ENCODE measurements at places on chromosomes 6 and 20.

DNA sequence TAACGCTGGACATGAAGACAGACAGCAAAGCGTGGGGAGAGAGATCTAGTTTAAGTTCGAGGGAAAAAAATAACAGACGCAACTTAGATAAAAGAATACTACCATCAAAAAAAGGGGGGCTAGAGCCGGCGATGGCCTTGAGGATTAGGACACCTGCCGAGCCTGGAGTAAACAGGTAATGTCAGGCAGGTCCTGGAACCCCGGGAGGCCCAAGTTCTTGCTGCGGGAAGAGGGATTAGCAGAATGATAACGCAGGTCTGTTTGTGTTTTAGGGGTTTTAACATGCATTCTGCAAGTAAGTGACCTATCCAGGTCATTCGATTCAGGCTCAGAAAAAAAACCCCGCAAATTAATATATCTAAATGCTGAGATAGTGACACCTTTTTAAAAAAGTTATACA lies 754 bp upstream of the TMEM170B start:
- no peak for DNase-seq

DNA sequence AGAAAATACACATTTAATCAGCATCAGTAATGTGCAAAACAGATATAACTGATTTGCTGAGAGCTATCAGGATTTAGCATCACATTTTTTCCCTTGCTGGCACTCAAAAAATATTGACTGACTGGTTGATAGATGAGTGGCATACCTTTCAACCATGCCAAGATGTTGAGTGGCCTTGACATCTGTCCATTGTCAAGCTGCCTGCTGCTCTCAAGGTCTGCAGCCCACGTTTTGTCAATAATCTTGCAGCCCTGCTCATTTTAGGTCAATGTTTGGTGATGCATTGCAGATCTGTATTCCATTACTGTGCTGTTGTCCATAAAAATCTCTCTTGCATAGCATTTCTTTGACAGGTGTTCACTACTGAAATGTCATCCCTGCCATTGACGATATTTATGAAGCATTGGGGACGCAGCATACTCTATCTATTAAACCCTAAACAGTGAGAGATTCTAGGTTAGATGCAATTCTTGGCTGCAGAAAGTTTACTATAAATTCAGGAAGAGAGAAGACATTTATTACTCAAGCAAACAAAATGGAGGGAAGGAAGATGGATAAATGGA lies 111.6 kb downstream of the BFSP1 start:
- no peak for DNase-seq

DNA sequence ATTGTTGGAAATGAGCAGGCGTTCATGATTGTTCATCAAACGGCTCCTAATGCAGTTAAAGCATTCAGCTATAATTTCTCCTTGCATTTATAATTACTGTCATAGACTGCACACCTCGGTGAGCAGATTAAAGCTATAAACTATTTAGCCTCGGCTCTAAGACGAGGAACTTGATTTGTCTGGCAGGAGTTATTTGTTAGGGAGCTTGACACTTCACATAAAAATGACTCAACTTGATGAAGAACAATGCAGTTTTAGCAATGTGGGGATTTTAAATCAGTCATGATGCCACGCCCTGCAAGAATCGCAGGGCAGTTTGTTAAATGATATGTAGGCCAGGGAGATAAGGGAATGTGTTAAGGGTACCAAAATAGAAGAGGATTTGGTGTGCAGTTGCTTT lies 290.2 kb downstream of the TSHZ2 start:
- DNase-seq, result no peak

DNA sequence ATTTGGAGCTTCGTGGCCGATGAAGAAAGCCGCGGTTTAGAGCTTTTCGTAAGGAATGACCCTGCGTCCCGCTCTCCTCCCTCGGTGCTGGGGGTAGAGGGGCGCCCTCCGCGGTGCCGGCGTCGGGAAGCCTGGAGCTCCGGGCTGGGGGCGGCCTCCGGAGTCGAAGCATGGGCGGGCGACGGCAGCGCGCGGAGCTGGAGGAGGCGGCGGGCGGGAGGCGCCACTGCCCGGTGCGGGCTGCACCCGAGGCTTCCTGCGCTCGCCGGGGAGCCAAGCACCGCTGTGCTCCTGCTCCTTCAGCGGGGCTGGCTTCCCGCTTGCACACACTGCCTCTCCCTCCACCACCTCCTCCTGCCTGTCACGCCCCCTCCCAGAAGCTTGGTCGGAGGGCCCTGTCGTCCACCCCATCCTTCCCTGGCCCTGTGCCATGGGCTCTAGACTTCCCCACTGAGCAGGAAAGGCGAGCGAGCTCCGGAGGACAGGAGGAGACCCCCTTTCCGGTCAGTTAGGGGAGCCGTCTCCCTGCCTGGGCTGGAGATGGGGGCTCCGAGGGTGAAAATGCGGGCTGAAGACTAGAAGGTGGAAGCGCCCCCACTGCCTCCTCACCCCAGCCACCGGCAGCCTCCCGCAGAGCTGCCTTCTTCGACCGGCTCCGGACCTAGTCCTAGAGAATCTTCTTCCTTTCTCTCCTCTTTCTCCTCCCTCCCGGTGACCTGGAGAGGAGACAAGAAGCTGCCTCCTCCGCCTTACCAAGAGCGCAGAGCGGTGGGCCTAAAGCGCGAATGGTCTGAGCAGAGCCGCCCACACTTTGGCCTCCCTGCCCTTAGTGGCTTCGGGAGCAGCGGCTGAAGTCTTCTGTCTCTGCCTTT lies 1.8 kb downstream of the CDH4 start:
- no peak for DNase-seq

DNA sequence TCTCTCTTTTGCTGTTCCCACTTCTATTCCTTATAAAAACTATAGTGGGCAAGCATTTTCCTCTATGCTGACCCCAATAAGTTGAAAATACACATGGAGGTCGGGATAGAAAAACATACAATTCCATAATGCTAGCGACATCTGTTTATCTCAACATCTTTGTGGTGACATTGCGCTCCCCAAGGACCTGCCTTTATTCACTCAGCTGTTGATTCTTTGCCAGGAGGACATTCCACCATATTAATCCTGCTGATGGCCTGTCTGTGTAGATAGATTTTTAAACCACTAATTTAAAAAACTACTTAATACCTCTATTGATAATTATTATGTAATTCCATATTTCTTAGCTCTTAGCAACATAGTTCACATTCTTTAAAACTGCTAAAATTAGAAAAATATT lies 555.3 kb upstream of the MAP3K7 start:
- DNase-seq, result no peak

DNA sequence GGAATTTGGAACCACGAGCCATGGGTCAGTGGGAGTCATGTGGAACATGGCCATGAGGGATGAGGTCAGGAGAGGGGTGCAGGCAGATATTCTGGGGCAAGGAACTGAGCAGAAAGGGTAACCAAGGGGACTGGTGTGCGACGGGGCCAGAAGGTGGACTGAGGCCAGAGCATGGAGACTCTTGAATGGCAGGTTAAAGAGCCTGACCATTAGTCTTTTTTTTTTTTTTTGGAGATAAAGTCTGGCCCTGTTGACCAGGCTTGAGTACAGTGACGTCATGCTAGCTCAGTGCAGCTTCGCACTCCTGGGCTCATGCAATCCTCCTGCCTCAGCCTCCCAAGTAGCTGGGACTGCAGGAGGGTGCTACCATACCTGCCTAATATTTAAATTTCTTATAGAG lies 64.0 kb downstream of the RREB1 start:
- DNase-seq, result no peak

- DNase-seq, result no peak
Observed at GRCh38 chr6:140388815-140389214, 1014.4 kb upstream of the CITED2 start.

GRCh38 chr20:59598625-59599310 lies 5.6 kb upstream of the PHACTR3 start:
- DNase-seq, result no peak

All from NCI-H226 (cell line).